ENCODE measurements at places on chromosomes 5 and 9.

GRCh38 chr9:81092057-81092456, 597.3 kb downstream of the TLE1 start:
- no peak for DNase-seq

- no peak for DNase-seq
Observed at GRCh38 chr5:860506-861150, 9.8 kb upstream of the ZDHHC11 start.

GRCh38 chr5:112614986-112615385, 122.7 kb upstream of the APC start:
- peak; percentile 38 for DNase-seq

DNA sequence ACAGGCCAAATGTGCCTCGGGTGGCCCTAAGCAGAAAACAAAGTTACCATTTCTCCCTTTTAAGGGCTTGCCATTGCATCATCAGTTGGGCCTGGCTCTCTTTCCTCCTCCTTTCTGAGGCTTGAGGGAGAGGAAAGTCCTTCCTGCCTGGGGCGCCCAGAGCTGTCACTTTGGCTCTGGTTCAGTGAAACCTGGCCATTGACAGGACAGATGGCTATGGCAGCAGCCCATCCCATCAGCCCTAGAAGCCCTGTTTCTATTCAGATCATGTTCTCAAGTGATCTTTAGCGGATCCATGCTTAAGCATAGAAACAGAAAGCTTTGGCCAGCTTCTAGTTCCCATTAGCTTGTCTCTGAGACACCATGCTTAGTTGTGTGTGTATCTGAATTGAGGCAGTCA, 293.4 kb downstream of the YTHDC2 start:
- DNase-seq = no peak

DNA sequence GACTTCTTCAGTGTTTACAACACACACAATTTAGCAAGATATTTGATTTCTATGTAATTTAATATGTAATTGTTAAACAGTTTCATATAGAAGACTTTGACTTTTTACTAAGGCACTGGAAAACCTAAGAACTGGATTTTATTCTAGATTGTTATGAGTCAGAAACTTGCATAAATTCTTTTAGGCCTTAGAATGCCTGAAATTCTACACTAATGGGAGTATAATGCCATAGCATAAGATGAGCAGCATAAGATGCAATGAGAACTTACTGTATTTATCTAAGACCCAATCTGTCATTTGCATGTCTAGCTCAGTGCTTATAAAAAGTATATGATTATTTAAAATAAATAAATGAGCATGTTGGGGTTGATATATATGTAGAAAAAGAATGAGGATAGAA, 285.2 kb downstream of the CDH12 start:
- DNase-seq = no peak

GRCh38 chr9:138117101-138117750, 239.6 kb downstream of the CACNA1B start:
- no peak for DNase-seq

DNA sequence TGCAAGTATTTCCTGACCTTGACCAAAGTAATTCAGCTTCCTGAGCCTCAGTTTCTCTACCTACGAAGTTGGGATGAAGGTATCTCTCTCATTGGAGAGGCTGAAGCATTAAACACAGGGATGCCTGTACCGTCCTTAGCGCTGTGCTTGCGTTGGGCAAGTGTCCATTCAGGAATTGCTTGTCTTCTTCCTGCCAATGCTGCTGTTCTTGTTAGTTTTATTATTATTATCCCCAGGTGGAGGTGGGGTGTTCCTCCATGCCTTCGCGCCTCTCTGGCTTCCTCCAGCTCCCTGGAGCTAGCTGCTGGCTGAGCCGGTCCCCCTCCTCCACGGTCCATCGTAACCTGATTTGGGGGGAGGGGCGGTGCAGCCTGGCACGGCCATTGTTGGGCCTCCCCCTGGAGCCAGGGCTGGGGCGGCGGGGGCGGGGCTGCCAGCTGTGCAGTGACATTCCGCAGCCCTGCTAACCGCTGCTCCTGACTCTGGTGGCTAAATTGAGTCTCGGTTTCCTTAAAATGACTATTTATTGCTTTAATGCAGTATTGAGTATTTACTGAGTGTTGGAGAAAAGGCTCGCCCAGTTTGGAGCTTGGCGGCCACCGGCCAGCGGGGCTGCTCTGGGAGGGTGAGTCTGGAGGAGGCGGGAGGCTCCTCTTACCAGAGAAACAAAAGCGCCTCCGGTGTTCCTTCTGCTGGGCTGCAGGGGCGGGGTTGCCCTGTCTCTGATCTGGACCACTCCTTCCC, 51.3 kb downstream of the LMX1B start:
- DNase-seq = no peak

- DNase-seq = no peak
Observed at GRCh38 chr5:64312491-64312890, 146.8 kb downstream of the RNF180 start.

GRCh38 chr9:120846906-120847305, 4.2 kb upstream of the PSMD5 start:
- no peak for DNase-seq

DNA sequence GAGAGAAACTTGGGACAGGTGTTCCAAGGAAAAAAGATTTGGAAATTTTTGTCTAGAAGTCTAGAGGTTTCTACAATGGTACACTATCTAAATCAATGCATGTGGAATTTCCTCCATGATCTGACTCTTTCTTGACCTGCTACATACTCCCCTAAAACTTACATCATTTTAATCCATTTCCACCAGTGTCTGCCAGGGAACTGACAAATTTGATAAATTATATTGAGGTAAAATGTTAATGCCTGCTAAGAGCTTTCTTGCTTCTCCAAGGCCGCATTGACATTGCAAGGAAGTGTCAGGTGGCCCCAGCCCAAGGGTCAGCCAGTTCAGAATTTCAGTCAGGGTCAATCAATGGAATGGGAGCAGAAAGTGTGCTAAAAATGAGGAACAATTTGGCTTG, 163.4 kb upstream of the FBXL17 start:
- DNase-seq = no peak

DNA sequence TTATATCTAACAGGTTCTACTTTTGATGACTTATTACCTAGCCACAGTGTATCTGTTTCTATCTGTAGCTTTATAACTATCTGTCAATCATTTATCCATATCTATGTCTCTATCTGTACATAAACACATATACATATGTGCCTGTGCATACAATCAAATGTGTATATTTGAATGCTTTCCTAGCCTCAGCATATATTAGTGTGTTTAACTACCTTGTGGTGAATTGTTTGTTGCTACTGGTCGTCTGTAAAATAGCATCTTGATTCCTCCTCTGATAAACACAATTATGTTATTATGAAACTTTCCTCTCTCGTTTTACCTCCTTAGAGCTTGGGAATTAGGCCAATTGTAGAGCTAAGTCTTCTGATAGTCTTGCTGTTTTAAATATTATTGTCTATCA, 44.4 kb downstream of the PARP8 start:
- no peak for DNase-seq

- DNase-seq = no peak
Observed at GRCh38 chr9:125271081-125271480, 9.5 kb downstream of the GAPVD1 start.

GRCh38 chr9:129878291-129878690, 43.0 kb downstream of the USP20 start:
- DNase-seq = no peak

- no peak for DNase-seq
Observed at GRCh38 chr5:111348661-111349329, 124.6 kb downstream of the CAMK4 start.

DNA sequence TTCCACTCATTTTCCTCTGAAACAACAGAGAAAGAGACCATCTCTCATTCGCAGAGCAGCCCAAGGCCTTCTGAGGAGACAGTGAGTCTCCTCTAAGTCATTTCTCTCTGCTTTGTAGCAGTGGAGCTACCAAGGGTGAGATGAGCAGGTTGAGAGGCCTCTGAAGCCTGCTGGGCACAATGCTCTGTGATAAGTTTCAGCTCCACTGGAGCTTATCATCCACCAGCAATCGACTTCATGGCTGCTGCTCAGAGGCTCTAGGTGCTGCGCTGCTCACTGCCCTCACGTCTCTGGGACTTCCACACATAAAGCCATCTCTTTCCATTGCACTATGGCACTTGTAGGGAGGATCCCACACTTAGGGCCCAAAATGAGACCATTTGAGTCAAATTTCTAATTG, 96.3 kb downstream of the CMYA5 start:
- no peak for DNase-seq

DNA sequence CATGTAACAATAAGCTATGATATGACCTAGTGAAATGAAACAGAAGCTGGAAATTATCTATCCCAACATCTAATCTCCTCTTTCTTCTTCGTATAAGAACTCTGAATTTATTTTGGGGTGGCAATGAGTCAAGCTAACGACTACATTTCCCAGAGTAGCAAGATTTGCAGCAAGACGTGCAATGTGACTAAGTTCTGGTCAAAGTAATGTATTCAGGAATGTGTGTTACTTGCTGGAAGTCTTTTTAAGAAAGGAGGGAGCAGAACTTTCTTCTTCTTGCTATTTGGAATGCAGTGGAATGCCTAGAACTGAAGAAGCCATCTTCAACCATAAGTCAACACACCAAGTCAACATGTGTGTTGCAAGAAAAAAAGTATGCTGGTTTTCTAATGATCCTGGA, 406.6 kb upstream of the MEF2C start:
- DNase-seq = no peak

GRCh38 chr5:9878206-9878605, 248.1 kb upstream of the TAS2R1 start:
- DNase-seq = no peak

GRCh38 chr9:105127863-105128220, 116.6 kb upstream of the SLC44A1 start:
- DNase-seq = no peak

GRCh38 chr9:37040508-37041127, 6.5 kb upstream of the PAX5 start:
- DNase-seq = no peak

- no peak for DNase-seq
Observed at GRCh38 chr5:115816226-115817081, at the start of gene CDO1. TSS of gene CDO1 (minus strand) at chr5:115816659. CDS start at chr5:115816397, 262 bp downstream.

GRCh38 chr5:174752121-174752520, 27.7 kb downstream of the MSX2 start:
- no peak for DNase-seq

DNA sequence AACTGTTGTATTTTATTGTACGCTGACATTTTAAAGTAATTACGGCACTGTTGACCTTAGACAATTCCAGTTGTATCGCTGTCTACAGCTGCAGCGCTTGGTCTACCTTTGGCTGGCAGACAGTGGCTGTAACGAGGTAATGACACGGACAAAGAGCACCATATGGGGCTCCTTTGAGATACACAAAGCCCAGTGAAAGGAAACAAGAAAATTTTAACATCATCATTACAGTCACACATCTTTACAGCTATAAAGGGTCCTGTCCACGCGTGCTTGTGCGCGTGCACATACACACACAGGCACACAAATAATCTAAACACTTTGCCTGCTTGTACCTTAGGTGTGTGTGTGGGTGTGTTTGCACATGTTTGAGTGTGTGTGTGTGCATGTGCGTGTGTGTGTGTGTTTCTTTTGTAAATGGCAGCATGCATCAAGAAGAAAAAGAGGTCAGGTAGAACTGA, 946.0 kb downstream of the NR2F1-AS1 start:
- no peak for DNase-seq

DNA sequence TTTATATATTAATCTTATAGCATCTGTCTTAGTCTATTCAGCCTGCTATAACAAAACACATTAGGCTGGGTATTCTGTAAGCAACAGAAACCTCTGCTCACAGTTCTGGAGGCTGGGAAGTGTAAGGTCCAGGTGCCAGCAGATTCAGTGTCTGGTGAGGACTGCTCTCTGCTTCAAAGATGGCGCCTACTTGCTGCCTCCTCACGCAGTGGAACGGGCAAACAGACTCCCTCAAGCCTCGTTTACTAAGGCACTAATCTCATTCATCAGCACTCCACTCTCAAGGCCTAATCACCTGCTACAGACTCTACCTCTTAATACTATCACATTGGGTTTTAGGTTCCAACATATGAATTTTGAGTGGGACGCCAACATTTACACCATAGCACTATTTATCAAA, 5.2 kb upstream of the TBC1D2 start:
- DNase-seq = no peak
